AG08395 (cell line): ENCODE measurements at places on chromosomes 13 and 19.

DNA sequence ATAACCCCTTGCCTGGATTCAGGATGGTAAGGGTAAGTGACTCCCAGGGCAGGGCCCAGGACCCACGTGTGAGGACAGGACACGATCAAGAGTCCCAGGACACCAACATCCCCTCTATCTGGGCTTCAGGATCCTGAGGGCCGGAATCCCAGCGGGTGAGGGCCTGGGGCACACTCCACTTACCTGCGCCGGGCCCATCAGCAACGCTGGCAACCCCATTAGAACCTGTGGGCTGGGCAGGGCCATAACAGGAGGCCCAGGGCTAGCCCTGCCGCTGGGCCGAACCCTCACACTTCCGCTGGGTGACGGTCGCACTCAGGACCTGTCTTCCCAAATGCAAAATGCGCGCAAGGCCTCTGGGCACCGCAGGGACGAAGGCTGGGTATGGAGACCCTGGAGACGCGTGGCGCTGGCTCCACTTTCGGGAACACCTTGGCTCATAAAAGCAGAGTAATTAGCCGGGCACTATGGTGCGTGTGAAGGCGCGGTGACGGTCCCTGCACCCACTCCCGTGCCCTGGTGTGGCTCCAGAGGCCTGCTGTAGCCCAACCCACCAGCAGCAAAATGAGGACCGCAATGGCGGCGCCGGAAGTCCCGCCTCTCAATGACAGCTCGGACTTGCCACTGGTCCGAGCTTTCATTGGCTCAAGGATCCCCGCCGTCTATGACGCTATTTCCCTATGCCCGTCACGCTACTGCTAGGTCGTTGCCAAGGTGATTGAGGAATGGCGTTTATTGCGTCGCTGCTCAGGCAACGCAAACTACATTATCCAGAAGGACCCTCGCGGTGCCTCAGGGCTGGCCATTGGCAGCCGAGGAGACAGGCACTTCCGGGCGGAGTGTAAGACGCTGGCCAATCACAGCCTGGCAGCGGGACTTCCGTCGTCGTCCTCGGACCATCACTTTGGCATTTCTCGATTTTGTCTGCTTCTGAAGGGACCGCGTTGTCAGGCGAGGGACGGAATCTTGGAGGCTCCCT, at the start of gene ZNF132:
TSS of gene ZNF132 (minus strand) at position 578 of the 979 bp plus-strand sequence. CDS start at position 246, 332 bp downstream.
- DNase-seq, result peak; percentile 99

GRCh38 chr13:47249266-47249665, 352.4 kb upstream of the HTR2A start:
- DNase-seq, result no peak

DNA sequence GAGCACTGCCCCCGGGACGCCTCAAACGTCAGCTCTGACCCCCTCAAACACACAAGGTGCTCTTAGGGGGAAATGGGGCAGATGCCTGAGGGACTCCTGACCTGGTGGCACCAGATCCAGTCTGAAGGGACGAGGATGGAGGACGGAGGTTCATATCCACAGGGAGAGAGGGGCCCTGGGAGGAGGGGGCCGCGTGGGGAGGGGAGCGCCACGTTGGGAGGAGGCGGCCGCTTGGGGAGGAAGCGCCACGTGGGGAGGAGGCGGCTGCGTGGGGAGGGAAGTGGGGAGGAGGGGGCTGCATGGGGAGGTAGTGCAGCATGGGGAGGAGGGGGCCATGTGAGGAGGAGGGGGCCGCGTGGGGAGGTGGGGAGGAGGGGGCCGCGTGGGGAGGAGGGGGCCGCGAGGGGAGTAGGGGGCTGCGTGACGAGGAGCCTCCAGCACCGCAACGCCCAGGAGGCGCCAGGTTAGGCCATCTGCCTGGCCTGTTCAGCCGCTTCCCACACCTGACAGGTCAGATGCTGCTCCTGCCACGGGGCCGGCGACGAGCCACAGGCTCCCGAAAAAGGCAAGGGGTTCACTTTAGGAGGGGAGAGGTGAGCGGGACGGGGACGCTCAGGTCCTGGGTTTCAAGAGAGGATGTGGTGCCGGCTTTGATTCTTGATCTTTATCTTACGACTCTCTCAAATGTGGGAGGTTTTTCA, 36.7 kb upstream of the C13orf46 start:
- DNase-seq, result no peak

- no peak for DNase-seq
Observed at GRCh38 chr13:46320406-46320805, 66.6 kb downstream of the RUBCNL start.

GRCh38 chr13:94268661-94269060, 210.8 kb downstream of the DCT start:
- no peak for DNase-seq
